Ascending aorta (tissue), 2 donors: ENCODE measurements at places on chromosomes 16 and 17. TPM values are rescaled to one million over a fixed set of nuclear protein-coding genes. Genes with fewer than 3 reads are reported as not detected.

MARVELD3 gene
- not detected for total RNA-seq

UBE2O gene
- total RNA-seq, result 19.6 TPM

MRPL12 gene
- total RNA-seq, result 21.8 TPM

TPSD1 gene
- total RNA-seq, result 20.8 TPM

NTN1 gene
- 29.6 TPM for total RNA-seq

PIK3R5 gene
- 42.0 TPM for total RNA-seq

FAM171A2 gene
- total RNA-seq, result 1.7 TPM

IRX3 gene
- total RNA-seq, result 0.11 TPM

- no peak overlapping the region for H3K4me3 ChIP-seq
- H3K27ac ChIP-seq, result no peak overlapping the region
- DNase-seq, result no peak
These were observed 79.1 kb downstream of the C17orf67 start for GRCh38 chr17:56754523-56755208.

- peaks cover 8% of the 10 kb centered on the region for H3K36me3 ChIP-seq
- H3K4me3 ChIP-seq, result peak overlapping the region; percentile 97
- peak overlapping the region; percentile 93 for H3K27ac ChIP-seq
- peak; percentile 88 for DNase-seq
These were observed 1.1 kb upstream of the MLLT6 start for GRCh38 chr17:38703742-38704605.

DNA sequence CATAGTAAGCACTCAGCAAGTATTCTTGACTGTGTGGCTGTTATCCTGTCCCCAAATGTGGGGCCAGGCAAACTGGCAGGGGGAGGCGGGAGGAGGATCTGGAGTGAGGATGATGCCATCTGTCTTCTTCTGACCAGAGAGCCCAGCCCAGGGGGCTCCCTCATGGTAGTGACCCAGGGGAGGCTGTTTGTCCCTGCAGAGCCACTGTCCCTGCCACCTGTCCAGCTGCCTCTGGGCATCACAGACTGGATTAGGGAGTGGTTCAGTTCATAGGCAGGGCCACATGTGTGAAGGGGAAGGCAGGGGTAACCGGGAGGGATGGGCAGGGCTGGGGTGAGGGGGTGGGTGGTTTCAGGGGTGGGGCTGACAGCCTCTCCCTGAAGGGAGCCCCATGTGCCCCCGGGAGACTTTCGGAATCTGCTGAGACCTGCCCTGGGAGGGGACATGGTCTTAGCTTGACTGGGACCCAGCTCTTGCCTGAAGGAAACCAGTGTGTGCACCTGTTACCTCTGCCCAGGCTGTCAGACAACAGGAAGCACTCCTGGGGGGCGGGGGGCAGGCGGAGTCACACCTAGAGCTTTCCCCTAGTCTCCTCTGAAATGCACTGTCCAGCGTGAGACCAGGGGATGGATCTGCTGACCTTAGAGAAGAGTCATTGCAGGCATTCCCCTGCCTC lies 15.2 kb downstream of the ARHGAP23 start:
- no peaks in the 10 kb centered on the region for H3K36me3 ChIP-seq
- H3K27me3 ChIP-seq, result no peaks in the 10 kb centered on the region
- peaks cover 15% of the 10 kb centered on the region for H3K4me1 ChIP-seq
- peak overlapping the region; percentile 75 for H3K27ac ChIP-seq
- no peak for DNase-seq
- H3K4me3 ChIP-seq, result no peak overlapping the region

DNA sequence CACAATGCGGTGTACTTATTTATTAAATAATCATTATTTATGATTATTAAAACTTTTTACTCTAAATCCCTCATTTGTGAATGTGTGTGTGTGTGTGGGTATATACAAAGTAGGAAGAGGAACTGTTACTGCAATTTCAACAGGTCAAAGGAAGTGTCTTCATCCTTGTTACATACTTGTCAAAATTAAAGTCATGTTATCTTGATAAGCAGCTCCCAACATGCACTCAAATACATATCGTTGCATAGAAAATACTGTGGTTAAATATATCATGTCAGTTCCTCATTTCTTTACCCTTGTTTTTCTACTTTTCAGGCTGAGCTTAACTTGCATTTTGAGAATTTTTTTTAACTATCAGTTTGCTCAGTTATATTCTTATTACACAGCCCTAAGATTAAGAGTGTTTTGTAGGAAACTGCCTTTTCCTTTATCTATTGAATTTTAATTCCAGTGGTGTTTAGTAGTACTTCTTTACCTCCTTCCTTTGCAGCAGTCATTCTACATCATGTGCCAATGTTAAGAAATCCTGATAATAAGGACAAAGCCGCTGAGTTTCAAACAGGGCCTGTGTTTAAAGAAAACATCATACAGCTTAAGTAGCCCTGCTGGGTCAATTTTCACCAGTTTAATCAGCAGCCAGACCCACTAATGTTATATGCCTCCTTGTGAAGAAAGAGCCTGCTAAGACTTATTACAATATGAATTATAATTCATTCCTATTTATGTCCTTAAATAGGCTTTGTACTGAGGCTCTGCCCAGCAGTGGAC lies 7.2 kb downstream of the EFCAB5 start:
- DNase-seq, result no peak
- H3K4me3 ChIP-seq, result no peak overlapping the region
- H3K4me1 ChIP-seq, result no peaks in the 10 kb centered on the region
- no peak overlapping the region for H3K27ac ChIP-seq
- no peaks in the 10 kb centered on the region for H3K36me3 ChIP-seq

GRCh38 chr16:29963021-29963743 lies 1.3 kb downstream of the TMEM219 start:
- peak overlapping the region; percentile 75 for H3K4me3 ChIP-seq
- H3K36me3 ChIP-seq, result peaks cover 5% of the 10 kb centered on the region
- H3K4me1 ChIP-seq, result peaks cover 5% of the 10 kb centered on the region
- DNase-seq, result no peak

DNA sequence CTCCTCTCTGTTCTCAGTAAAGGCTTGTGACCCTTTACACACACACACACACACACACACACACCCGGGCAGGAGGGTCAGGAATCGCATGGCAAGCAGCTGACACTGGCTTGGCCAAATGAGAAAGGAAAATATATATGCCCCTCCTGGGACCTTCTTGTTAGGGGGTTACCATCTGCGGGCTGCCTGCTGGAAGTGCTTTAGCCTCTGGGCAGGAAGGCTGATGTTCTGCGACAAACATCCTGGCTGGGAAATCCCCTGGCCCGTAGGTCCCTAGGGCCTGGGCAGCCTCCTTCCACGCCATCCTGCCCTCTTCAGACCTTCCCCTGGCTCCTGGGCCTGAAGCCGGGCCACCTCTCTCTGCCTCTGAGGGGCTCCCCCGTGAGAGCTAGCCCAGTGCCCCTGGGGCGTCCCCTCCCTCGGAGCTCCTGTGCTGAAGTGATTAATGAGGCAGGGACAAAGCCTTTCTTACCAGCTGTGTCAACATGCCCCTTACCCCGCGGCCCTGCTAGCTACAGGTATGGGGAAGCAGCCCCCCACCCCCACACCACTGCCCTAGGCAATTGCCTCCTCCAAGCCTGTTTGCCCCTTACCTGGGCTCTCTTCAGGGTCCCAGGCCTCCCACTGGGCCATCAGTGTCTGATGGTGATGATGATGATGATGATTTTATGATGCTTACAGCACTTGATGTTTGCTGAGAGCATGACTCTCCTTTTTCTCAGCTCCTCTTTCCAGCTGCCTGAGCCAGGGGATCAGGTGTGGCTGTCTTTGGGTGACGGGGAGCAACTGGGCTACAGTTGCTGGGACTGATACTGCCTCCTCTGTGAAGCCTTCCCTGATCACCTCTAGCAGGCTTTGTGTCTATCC lies 32.8 kb upstream of the ETV4 start:
- no peaks in the 10 kb centered on the region for H3K27me3 ChIP-seq
- H3K36me3 ChIP-seq, result no peaks in the 10 kb centered on the region
- no peaks in the 10 kb centered on the region for H3K4me1 ChIP-seq
- H3K4me3 ChIP-seq, result no peak overlapping the region

DNA sequence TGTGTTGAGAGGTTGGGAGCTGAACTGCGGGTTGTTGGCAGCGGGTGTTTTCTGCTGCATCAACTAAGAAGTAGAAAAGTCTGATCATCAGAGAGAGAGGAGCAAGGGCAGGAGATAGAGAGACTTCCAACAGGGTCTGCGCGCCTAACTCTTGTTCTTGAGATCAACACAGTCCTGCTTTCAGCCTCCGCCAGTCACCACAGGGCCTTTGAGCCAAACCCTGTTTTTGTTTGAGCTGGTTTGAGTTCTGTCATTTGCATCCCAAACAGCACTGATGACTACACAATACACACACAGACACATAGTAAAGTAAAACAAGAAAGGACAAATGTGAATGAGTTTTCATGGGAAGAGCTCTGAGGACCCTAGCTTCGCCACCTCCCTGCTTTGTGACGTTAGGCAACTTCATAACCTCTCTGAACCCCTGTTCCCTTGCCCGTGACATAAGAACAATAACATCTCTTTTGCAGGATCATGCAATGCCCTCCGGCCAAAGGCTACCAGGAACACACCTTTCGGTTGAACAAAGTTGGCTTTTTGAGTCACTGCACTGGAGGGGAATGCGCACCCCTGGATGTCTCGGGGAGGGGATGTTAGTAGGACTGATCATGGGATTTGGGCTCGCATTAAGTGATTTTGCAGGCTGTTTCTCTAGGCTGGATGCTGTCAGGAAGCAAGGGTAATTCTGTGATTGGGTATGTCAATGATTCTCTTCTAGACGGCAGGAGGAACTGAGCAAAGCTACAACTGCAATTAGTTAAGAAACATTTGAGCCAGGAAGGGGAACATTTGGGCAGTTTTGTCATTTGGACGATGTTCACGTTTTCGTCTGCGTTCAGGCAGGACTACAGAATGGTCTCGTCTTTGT lies 92.3 kb downstream of the C16orf78 start:
- H3K27ac ChIP-seq, result no peak overlapping the region
- no peaks in the 10 kb centered on the region for H3K27me3 ChIP-seq

DNA sequence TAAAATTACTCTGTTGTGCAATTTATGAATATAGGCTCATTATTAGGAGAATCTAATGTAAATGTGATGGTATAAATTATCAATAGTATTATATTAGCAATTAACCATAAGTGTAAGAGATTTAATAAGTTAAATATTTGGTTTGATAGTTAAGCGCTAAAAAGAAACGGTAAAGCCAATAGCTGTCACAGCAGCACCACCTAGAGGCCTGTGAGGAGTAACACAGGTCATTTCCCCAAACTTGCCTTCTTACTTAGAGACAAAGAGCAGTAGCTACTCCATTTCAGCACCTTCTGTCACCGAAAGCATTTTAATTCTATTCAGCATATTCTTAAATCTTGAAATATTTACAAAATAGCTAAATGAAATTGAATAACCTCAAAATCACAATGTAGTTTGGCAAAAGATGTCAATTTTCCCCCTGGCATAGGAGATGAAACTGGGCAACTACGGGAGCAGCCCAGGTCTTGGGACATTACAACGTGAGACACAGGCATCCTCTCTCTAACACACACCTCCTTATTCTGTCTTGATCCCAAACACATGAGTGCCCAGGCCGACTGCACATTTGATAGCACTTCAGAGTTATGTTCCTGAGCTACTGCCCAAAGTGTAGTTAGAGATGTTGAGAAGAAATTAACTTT lies 14.3 kb upstream of the DYNLRB2 start:
- no peak for DNase-seq
- H3K27ac ChIP-seq, result no peak overlapping the region
- H3K27me3 ChIP-seq, result no peaks in the 10 kb centered on the region
- no peaks in the 10 kb centered on the region for H3K36me3 ChIP-seq

GRCh38 chr16:23145186-23145585 lies 4.1 kb downstream of the USP31 start:
- H3K4me3 ChIP-seq, result no peak overlapping the region
- H3K27ac ChIP-seq, result peak overlapping the region; percentile 24
- H3K27me3 ChIP-seq, result no peaks in the 10 kb centered on the region
- no peak for DNase-seq
- no peaks in the 10 kb centered on the region for H3K36me3 ChIP-seq
- H3K4me1 ChIP-seq, result peaks cover 47% of the 10 kb centered on the region

DNA sequence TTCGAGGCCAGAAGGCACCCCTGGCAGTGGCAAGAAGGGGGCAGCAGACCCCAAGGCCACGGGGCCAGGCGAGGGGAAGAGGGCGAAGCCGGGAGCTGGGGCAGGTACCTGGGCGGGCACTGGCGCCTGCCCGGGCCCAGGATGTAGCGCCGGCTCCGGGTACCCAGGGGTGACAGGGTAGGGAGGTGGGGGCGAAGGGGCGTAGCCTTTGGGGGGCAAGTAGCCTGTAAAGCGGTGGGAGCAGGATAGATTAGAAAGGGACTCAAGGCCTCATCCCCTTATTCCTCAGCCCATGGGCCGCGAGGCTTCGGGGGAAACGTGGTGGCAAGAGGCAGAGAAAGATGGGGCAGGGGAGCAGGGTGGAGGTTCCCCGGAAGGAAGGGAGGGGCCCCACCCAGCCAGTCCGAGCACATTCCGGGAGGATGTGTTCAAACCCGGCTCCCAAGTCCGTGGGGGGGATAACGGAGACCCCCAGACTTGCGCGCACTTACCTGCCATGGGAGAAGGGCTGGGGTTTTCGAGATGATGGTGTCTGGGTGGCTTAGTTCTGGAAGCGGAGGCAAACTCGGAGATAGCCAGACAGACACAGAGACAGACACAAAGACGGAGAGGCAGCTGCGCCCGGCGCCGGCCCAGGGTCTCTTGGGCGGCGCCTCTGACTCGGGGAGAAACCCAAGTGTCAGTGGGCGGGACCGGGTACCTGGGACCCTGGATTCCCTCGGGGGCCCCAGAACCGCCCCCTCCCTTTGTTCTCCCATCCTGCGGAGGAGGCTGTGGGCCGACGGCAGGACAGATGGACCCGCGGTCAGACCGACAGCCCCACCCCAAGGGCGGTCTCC lies 493 bp downstream of the PLSCR3 start:
- no peak for DNase-seq
- peak overlapping the region; percentile 78 for H3K4me3 ChIP-seq
- H3K36me3 ChIP-seq, result peaks cover 32% of the 10 kb centered on the region
- peaks cover 14% of the 10 kb centered on the region for H3K4me1 ChIP-seq
- H3K27ac ChIP-seq, result peak overlapping the region; percentile 87
- H3K27me3 ChIP-seq, result no peaks in the 10 kb centered on the region

DNA sequence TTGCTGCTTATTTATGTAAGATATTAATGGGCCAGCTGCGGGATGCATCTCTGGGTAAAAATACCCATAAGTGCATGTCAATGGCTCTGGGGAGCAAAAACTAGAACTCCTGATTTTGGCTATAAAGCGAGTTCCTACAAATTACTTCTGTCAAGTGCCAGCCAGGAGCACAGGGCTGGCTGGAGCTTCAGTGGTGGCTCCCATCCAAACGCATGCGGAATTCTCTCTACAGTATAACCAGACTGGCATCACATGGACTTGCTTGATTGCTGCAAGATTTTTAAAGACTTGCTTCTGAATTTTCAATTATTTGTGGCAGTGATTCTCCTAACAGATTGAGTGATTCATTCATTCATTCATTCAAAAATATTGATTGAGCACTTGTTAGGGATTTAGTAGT lies 260.9 kb downstream of the PHKB start:
- H3K4me1 ChIP-seq, result no peaks in the 10 kb centered on the region
- DNase-seq, result no peak
- no peaks in the 10 kb centered on the region for H3K36me3 ChIP-seq
- H3K27me3 ChIP-seq, result no peaks in the 10 kb centered on the region
- H3K27ac ChIP-seq, result no peak overlapping the region
- H3K4me3 ChIP-seq, result no peak overlapping the region
